Nephron progenitor cell (in vitro differentiated cells): ENCODE measurements at places on chromosomes 1 and 21.

DNA sequence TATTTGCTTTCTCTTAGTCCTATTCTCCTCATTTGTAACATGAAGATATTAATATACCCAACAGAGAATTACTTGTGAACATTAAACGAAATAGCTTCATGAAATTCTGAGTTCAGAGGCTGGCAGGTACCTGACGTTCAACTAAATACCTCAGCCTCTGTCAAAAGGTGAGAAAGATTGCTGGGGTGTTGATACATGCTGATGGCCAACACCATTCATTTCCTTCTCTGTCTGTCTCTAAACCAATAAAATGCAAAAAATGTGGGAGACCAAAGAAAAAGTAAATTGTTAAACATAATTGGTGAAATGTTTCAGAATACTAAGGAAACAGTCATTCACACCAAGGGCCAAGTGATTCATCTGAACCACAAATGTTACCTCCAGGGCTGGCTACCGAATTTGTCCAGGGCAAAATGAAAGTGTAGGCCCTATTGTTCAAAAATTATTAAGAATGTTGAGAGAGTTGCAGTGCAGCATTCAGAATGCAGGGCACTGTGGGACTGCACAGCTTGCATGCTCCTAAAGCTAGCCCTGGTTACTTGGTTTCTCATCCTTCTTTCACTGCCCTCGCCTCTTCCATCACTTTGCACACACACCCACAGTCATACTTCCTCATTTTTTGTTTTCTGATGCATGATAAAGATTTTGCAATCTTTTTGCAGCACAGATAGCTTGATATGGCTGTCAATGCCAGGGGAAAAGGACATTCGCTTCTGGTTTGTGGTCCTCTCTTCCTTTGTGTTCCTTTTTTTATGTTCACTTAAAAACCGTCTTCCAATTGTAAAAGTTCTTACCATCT is 414.3 kb upstream of the NR5A2 start:
- no peak for DNase-seq

- no peak for DNase-seq
Measured at GRCh38 chr1:242534753-242535152, 10.3 kb upstream of the PLD5 start.

DNA sequence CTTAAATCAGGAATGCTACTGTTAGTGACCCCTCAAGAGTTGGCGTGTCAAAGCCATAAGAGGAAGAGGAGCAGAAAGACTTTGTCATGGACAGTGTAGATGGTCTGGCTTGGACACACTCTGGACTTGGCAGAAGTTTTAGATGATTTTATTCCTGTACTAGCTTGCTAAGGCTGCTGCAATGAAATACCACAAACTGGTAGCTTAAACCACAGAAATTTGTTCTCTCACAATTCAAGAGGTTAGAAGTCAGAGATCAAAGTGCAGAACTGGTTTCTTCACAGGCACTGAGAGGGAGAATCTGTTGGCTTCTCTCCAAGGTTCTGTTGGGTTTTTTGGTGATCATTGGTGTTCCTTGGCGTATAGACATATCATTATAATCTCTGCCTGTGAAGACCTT is 869.8 kb upstream of the B3GALT2 start:
- DNase-seq = no peak

GRCh38 chr1:95122151-95122697 is 5.1 kb downstream of the TLCD4 start:
- DNase-seq = no peak

GRCh38 chr1:198966519-198966918 is 327.7 kb downstream of the PTPRC start:
- DNase-seq = no peak

DNA sequence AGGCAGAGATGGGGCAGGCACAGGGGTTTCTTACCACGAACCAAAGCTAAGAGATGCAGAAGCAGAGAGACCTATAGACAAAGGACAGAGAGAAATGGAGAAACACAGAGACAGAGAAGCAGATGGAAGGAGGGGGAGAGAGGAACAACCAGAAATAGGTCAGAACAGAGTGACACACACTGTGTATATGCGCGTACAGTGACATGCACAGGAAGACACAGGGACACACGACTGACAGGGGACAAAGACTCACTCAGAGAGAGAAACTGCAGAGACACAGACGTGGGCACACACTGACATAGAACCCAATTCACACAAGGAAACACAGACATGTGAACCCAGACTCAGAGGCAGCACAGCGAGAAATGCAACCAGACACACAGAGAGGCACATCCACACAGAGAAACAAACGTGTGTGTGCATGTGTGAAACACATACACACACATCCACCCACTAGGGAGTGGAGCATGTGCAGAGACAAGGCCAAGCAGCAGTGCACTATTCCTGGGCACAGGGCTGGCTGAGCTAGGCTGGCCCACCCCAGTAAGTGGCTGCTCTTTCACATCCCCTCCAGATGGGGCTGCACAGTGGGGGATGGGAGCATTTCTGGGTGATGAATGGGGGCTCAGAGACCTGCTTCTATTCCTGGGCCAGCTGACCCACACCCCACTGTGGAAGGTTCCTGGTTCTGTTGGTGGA is 123.4 kb upstream of the CSF3R start:
- DNase-seq = no peak

GRCh38 chr1:226676381-226676780 is 62.7 kb downstream of the ITPKB start:
- DNase-seq = no peak

DNA sequence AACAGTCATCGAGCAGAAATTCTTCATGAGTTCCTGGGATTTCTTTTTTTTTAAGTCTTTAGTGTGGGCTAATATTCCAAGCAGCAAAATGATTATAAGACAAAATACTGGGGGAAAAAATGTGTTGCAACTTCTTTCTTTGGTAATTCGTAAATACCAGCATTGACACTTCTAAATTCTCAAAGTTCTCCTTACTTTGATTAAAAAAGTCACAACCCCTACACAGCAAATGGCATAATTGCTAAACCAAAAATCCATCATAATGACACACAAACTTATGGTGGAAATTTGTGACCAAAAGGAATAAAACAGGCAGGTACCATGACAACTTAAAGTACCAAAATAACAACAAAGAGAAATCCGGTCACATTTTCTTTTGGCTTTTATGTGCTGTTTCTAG is 585.2 kb upstream of the PKN2 start:
- no peak for DNase-seq

- no peak for DNase-seq
Measured at GRCh38 chr1:27487966-27488884, 1.7 kb downstream of the WASF2 start.

DNA sequence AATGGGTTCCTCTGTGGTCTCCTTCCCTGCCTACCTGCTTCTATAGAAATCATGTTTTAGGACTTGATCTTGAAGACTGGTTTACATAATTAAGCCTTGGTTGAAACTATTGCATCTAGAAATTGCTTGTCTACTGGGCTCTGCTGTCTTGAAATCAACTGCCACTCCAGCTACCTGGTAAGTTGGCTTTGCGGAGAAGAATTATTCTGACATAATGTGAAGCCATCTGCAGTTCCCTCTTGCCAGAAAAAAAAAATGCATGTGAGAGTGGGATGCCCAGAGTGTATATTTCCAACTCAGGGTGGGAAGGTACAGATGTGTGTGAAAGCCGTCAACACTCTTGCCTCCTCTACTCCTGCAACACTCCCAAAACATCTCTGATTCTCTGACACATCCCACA is 27.2 kb downstream of the C8B start:
- no peak for DNase-seq

GRCh38 chr1:59732214-59732955 is 82.4 kb upstream of the HOOK1 start:
- DNase-seq = no peak

DNA sequence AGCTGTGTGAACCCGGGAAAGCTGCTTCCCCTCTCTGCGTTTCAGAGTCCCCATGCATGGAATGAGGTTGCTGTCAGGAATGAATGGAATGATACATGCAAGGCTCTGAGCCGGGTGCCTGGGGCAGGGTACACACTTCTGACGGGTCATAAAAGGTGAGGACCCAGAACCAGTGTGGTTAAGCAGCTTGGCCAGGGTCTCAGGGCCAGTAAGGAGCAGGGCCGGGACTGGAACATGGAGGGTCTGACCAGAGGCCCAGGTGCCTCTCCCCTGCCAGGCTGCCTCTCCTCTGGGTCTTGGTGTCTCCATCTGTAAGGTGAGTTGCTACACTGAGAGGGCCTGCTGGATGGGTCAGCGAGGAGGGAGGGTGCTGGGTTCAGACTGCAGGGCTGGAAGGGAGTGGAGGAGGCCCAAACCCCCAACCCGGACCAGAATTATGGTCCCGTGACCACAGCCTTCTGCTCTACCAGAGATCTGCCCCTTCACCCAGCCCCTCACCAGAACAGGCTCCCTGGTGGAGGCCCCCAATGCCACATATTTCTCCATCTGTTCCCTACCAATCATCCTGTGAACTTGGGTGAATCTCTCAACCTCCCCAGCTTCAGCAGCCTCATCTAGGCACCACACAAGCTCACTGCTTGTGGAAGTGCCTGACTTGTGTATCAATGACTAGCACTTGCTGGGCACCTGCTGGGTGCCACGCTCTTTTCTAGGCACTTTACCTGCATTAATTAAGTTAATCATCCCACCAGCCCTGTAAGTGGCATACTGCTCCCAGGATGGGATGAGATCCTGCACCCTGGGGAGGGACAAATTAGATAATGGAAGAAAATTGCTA is 16.2 kb upstream of the LRP8 start:
- no peak for DNase-seq

- DNase-seq = no peak
Measured at GRCh38 chr1:93022580-93022979, 56.5 kb upstream of the MTF2 start.

GRCh38 chr1:172324086-172324485 is 96.4 kb upstream of the C1orf105 start:
- DNase-seq = no peak

DNA sequence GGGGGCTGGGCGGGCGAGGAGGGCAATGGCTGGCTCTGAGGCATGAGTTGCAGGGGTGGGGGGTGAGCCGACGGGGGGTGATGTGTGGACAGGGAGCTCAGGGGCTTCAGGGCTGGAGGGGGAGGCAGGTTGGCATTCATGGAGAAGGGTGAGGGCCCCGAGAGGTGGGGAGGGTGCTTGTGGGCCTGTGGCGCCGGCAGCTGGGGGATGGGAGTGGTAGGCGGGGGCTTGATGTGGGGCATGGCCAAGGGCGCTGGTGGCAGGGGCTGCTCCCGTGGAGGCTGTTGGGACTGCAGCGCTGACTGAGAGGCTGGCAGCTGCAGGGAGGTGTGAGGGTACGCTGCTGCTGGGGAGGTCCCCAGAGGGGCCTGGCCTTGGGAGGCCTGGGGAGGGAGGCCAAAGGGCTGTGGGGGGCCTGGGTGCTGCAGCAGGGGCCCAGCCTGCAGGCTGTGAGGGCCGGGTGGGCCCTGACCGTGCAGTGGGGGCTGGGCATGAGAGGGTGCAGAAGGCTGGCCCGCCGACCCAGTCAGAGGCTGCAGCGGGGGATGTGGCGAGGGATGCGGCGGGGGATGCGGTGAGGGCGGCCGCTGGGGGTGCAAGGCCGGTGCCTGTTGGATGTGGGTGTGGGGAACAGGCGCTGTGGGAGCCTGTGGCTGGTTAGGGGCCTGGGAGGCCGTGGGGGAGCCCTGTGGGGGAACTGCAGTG is 42.7 kb downstream of the SLC45A1 start:
- DNase-seq = no peak

DNA sequence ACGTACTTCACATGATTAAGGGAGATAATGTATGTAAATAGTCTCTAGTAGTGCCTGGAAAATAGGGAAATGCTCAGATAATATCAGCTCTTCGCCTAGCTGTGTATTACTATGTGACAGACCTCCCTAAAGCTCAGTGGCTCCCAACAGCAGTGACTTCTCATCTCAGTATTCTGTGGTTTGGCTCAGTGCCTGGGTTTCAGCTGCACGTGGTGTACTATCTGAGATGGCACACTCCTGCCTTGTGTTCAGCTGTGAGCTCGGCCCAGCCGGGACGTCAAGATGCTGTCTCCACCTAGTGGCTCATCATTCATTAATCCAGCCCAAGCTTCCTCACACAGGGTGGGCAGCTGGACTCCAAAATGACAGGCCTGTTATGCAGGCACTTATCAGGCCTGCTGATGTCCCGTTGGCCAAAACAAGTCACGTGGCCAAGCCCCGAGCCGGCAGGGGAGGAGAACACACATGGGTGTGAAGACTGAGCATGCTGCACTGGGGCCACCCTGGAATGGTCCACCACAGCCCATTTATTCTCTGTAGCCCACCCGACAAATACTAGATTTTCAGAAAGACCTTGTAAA is 17.8 kb downstream of the SLFNL1 start:
- DNase-seq = no peak

DNA sequence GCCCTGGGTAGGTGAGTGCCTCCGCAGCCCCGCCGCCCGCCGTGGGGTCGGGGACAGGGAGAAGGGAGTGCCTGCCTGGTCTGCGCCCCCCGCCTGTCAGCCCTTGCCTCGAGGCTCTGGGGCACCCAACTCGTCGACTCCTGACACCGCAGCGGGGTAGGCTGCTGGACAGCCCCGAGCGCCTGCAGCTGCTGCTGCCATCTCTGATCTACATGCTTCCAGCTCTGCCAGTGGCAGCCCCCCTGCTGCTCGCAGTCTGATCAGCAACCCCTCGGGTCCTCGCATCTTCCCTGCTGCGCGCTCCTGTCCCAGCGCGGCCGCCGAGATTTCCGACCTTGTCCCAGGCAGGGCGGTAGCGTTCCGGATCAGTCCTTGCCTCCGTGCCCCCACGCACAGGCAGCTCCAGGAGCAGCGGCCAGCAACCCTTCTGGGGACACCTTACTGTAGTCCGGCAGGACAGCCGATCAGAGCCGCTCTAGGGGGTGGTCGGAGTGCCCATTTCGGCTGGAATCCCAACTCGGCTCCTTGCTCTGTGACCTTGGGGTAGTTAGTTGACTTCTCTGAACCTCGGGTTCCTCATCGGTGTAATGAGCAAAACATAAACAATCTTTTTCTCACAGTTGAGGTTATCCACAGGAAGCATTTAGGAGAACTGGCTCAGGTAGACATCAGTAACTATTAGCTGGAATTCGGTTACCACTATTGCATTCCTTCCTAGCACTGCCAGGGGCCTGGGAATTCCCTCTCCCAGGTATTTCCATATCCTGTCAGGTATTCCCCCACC is 540 bp downstream of the BCAN start:
- peak; percentile 61 for DNase-seq
